ENCODE measurements at places on chromosomes 3 and 15.

GRCh38 chr15:45660231-45660979 lies 25.6 kb downstream of the SQOR start:
- no peak for DNase-seq

- DNase-seq: no peak
Measured at GRCh38 chr3:41711651-41712050, 250.3 kb downstream of the ULK4 start.

- no peak for DNase-seq
Measured at GRCh38 chr3:196216681-196217211, 412 bp downstream of the SLC51A start.

DNA sequence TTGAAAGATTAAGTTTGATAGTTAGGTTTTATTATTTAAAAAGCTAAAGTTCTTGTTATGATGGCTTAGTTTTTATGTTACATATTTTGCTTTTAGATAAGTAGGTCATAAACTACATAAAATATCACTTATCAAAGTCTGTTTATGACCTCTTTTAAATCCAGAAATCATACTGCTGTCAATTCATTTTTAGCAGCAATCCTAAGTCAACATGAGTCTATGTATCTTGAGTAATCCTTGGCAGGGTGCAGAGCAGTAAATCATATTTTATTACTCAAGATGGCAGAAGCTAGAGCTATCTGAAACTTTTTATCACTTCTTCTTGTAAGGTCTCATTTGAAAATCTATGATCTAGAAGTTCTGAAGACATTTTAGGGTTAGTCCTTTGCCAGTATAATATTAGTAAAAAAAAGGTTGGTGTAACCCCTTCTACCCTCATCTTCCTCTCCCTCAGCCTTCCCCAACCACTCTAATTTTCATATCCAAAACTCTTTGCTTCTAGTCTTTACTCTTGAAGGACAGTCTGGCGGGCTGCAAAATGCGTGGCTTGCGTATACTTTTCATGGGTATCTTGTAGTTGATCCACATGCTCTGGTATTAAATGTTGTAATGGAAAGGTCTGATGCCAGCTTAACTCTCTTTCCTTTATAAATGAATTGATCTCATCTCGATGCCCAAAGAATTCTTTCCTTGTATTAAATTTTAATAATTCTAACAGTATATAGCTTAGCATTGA lies 134.0 kb upstream of the THRB start:
- no peak for DNase-seq

DNA sequence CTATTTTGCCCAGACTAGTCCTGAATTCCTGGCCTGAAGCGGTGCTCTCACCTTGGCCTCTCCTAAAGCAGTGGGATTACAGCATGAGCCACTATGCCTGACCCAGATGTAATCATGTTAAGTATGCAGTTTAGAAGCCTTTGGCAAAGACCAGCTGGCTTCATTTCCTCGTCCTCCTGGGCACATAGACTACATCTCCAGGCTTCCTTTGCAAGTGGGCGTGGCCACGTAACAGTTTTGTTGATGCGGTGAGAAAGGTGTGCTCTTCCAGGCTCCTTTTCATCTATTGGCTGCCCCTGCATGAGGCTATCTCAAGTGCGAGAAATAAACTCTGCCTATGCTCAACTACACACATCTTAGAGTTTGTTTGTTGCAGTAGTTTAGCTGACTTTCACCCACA lies 13.0 kb downstream of the SV2B start:
- no peak for DNase-seq

GRCh38 chr3:5657106-5657505 lies 469.6 kb downstream of the EDEM1 start:
- no peak for DNase-seq

- no peak for DNase-seq
Measured at GRCh38 chr3:111662012-111662411, 66.9 kb upstream of the ZBED2 start.

DNA sequence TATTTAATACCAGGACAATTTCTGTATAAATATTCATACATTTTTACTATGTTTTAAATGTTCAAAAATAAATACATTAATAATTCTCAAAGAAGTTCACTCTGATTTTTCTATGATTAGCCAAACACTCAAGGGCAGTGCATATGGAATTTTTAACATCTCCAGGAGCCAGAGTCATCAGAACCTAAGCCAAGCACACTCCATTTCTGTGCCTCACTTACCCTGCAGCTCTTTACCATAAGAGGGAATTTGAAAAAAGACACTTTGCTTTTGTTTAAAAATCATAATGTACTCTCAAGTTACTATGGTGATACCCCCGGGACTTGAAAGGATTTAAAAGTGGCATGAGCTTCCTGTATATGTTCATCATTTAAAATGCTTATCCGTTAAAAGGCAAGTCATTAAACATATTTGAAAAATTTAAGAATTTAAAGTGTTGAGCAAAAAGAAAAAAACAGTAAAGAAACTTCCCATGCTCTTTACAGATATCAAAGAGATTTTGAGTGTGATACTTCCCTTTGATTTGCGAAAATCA lies 747.4 kb upstream of the NECTIN3 start:
- DNase-seq: no peak

DNA sequence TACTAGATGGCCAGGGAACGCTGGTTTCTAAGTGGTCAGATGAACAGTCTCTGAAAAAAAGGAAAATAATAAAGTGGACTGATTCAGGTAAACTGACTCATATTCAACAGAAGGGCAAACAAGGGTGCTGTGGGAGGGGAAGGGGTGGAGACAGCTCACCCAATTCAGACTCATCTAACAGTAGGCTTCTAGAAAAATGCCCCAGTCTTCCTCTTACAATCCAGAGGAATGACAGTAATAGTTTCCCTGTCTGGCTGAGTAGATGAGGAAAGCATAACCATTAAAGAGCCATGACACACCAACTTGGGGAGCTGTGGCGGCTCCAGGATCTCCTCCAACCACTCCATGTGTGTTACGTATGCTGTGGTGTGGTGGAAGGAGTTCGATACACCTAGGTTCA lies 231.4 kb upstream of the UMPS start:
- DNase-seq: no peak

DNA sequence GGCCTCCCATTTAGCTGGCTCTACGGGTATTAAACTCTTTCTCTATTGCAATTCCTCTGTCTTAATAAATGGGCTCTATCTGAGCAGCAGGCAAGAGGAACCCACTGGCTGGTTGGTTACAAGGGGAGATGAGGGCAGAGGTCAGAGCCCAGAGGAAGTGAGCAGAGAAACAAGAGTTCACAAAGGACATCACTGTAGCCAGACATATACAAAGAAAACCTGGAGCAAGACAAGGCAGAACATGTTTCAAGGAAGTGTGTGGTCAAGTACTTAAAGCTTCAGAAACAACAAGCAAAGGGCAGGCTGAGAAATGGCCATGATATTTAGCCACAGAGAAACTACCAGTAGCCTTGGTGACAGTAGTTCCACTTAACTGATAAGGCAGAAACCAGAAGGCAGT lies 24.3 kb downstream of the SUSD5 start:
- no peak for DNase-seq

DNA sequence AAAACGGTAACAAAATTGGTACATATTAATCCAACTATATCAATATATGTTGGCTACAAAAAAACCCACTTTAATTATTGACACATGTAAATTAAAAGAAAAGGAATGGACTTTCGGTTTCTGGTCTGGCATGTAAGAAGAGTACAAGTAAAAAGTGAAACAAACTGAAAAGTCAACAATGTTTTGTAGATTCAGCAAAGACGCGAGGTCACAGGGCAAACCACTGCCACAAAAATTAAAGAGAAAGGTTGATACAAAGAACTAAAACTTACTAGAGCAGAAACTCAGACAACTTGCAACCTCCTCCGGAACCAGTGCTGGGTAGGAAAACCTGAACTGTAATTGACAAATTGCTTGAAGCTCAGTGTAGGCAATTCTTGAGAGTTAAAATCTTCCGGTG lies 110.6 kb upstream of the ARPP21 start:
- DNase-seq: no peak

GRCh38 chr3:55292360-55292759 lies 194.7 kb downstream of the WNT5A start:
- DNase-seq: no peak

DNA sequence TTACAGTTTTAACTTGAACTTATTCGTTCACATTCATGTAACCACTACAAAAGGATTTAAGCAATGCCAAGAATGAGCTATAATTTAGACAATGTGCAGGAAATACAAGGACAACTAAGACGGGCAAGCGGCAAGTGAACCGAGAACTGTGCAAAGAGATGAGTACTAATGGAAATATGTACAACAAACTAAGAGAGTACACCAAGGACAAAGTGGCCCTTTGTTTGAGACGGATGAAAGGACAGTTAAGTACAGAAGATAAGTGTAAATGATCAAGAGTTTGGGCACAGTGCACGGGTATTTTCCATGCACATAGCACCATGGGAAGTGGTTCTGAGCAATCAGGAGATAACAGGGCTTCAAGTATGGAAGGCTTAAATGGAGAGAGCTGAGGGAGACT lies 281.7 kb downstream of the ROBO2 start:
- DNase-seq: no peak

DNA sequence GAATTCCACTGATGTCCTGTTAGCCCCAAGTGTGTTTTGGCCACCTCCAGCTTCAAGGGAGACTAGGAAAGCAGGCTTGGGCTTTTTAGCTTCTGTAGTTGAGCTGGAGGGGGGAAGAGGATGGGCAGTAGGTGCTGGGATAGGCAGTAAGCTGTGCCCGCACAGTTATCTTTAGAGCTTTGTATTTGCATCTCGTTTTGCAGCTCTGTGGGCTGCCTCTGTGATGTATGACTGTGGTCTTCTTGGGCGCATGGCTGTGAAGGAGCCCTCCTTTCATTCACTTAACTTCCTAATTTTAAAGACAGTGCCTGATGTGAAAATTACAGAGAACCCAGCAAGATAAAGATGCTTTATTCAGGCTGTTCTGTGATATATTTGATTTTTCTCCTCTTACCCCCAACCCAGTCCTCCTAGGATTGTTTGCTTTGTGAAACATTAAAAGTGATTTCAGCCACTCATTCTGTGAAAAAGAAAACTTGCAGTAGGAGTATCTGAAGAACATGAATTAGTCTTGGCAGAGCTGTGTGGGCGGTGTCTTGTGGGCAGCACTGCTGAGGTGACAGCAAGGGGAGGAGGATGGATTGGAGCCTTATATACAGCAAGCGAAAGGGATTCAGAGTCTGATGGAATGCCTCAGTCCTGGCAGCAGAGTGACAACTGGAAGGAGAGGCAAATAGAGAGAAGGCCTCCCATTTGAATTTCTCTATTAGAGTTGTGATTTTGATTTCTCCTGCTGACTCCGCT lies 74.3 kb downstream of the LARS2 start:
- DNase-seq: no peak

- no peak for DNase-seq
Measured at GRCh38 chr15:52276256-52276770, 19.3 kb downstream of the MYO5C start.

DNA sequence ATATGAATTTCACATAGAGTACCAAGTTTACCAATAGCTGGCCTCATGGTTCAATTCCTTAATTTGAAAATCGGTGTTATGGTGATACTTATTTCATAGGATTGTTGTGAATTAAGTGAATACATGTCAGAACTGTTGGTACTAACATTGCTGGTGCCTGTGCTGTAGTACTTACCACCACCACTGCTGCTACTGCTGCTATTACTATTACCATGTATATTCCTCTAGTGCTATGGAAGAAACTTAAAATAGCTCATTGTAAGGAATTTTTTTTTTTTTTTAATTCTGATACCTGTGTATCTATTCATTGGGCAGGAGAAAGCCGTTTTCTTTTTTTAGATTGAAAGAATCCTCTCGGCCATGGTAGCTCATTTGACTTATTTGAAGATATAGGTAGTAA lies 3.6 kb downstream of the FYTTD1 start:
- no peak for DNase-seq

DNA sequence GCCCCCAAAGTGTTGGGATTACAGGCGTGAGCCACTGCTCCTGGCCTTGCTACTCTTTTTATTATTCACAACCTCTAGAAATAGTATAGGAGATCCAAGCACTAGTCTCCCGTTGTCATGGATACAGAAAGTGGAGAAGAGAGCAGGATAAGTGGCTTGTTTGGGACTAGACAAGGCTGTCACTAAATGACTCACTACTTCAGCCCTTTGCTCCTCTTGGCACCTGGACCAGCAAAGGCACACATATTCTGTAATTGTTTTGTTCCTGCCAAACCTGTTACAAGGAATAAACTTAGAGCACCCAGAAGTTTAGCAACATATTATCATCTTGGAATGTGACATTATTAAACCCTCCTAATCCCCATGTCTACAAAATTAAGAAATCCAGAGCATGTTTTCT lies 427.2 kb upstream of the THBS1 start:
- DNase-seq: no peak

DNA sequence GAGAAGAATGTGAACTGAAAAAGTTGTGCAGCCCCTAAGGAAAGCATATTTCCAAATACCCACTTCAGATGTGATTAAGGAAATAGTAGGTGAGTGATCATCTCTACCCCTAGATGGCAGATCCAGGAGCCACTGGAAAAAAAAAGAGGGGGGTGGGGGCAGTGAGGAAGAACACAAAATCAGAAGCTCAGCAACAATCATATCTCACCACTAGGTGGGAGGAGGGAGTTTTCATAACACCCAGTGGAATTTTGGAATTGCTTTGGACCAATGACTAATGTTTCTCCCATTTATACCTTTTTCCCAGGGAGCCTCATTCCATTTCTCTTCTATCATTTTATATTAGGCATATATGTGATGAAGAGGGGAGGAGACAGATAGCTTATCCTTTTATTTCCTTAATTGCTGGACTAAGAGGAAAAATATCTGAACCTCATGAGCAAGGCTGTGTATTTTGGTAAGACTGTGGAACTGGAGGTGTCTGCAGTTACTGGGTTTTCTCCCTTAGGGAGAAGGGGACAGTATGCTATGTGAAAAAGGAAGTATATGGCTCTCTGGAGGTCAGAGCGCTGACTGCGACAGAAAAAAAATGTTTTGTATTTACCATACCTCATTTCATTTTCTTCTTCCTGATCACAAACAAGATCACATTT lies 363.4 kb downstream of the GAP43 start:
- DNase-seq: no peak

- DNase-seq: no peak
Measured at GRCh38 chr3:17057321-17057720, 172.6 kb downstream of the PLCL2 start.

DNA sequence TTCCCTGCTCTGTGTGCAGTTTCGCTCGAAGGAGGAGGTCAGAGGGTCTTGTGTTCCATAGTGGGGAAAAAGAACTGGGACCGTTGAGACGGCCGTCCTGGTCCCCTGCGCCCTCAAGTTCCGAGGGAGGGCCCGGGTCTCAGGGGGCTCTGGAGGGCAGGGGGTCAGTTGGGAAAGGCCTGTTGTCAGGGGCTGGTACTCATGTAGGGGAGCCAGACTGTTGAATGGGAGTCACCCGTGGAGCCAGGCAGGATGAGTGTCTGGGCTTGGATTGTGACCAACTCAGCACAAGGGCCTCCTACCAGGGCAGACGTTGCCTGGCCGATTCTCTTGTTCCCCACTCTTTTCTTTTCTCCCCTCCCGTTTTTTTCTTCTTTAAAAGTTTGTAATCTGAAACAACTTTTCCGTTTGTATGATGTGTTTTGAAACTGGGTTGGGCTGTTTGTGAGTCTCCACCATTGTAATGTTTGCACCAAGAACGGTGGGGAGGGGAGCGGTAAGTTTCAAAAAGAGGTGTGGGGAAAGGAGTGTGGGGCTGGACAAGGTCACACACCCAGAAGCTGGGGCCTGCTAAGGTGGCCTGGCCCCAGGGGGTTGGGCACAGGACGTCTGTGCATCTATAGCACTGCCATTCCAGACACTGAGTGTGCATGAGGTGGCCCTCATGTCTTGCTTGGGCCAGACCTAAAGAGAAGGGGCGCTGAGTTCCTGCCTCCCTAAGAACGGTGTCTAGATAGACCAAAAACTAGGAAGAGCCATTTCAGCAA lies 1.1 kb downstream of the CMTM7 start:
- no peak for DNase-seq

Measured in stimulated activated CD8-positive, alpha-beta memory T cell treated with anti-CD3 and anti-CD28 coated beads, Interleukin-15, amount 100 ng/mL, for 1 hour (primary cell).